ENCODE measurements at places on chromosomes 3 and 15. TPM values are rescaled to one million over a fixed set of nuclear protein-coding genes. Genes with fewer than 3 reads are reported as not detected.

DNA sequence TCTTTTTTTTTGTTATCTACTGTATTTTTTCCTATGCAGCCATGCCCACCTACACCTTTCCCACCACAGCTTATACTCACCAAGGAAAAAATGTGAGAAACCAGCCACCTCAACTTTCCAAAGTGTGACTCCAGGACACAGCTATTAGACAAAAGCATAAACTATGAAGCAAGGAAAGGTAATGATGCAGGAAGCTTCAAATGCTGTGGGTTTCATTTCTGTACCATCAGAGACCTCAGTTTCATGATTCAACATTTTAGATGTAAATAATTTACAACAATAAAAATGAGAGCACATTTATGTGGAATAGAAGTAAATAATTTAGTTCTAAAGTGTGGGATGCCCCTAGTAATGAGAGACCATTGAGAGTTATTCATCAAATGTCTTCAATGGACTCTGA is 115.1 kb downstream of the CDIN1 start:
- no peak for DNase-seq

GRCh38 chr3:123920383-123920782 is 36.3 kb upstream of the MYLK start:
- no peak for DNase-seq

DNA sequence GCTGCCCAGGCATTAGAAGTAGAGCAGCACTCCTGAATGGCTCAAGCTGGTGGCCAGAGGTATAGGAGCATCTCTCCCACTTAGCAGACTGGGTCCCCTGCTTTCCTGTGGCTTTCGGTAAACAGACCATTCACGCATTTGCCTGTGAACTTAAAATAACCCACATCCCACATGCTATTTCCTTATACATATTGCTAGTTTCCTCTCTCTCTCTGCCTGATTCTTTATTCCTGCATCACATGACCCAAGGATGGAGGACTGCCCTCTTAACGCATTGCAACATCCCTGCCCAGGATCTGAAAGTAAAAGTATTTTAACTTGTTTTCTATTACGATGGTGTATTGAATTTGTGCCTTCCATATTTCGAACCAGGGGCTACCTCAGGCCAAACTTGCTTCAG is 43.4 kb upstream of the NLGN1 start:
- no peak for DNase-seq

The SLCO2A1 gene
- total RNA-seq, result 0.08 TPM

The C3orf85 gene
- total RNA-seq, result not detected

GRCh38 chr15:67809441-67809840 is 15.9 kb upstream of the SKOR1 start:
- no peak for DNase-seq

The ACTRT3 gene
- 1.7 TPM for total RNA-seq

Data from activated T-cell treated with anti-CD3 and anti-CD28 coated beads, Interleukin-2, amount 50 U/mL, for 4 hours (primary cell).